ENCODE measurements at places on chromosomes 2 and 18.

GRCh38 chr18:21053127-21053526, 58.5 kb downstream of the ROCK1 start:
- no peak for DNase-seq

- no peak for DNase-seq
Observed at GRCh38 chr2:15278296-15278695, 282.8 kb downstream of the NBAS start.

DNA sequence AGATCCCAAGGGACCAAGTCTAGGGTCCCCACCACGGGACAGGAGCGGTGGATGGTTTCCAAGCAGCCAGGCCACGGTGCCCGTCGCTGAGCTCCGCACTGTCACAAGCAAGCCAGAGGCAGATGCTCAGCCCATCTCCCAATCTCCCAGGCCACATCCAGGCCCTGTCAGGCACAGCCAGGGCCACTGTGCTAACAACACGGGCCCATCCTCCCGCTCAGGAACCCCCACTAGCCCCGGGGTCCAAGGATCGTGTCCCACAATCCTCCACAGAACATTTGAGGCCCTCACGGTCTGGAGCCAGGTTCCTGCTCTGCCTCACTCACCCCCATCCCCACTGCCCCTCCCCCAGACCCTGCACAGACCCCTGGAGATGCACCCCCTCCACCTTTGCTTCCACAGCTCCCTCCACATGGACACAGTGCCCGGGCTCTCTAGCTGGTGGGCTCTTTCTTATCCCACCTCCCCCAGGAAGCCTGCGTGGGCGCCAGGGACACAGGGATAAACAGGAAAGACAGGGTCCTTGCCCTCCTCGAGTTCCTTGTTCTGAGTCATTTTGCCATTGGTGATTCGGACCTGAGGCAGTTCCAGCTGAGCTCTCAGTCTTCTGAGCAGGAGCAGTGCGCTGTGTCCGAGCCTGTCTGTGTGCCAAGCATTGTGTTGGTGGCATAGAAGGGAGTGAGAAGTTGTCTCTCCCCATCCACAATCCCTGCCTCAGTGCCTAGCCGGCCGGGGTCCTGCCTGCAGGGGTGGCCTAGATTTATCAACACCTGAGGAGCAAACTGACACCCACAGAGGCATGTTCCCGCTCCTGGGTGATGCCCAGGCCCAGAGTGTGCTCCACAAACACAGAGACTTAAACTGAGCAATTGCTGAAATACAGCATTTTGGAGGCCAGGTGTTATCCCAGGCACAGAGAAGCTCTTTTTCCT, 7.0 kb downstream of the CROCC2 start:
- DNase-seq: no peak

- no peak for DNase-seq
Observed at GRCh38 chr2:125730921-125731320, 925.0 kb upstream of the GYPC start.

DNA sequence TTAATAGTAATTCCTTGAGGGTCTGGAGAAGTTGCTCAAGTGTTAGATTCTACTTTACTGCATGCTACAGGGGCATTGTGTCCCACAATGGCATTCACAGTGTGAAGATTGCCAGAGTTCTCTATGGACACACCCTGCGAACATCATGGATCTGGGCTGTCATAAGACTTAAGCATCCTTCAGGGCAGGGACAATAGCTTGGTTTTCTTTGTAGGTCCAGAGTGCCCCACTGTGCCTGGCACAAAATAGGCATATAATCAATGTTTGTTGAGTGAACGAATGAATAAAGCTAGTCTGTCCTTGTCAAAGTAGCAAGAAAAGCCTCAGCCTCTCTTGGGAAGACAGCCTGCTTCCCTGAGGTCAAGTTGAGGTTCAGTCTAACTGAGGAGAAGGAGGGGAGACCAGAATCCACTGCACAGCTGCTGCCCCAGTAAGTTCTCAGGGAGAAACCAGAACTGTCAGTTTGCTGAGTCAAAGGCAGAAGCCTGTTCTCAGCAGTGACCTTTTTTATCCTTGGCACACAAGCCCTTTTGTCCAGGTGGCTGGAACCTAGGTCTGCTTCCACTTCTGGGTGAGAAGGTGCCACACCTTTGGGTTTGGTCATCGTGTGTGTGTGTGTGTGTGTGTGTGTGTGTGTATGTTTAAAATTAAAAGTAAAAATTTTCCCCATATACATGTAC, 15.0 kb downstream of the INPP4A start:
- DNase-seq: no peak

DNA sequence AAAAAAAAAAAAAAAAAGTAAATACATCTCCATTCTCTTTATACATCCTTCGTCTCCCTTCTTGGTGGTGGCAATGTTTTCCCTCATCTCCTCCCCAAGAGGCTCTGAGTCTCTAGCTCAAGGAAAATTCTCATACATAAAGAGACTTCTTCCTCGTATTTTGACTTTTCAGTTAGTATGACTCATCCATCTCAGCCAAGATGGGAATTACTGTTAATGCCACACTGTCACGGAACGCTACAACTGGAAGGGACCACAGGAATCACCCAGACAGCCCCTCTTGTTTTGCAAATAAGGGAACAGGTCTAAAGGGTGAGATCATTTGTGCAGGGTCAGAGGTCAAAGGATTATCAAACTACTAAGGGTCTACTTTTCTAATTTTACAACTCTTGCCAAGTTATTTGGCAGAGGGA, 19.5 kb downstream of the NFE2L2 start:
- DNase-seq: peak; percentile 82

DNA sequence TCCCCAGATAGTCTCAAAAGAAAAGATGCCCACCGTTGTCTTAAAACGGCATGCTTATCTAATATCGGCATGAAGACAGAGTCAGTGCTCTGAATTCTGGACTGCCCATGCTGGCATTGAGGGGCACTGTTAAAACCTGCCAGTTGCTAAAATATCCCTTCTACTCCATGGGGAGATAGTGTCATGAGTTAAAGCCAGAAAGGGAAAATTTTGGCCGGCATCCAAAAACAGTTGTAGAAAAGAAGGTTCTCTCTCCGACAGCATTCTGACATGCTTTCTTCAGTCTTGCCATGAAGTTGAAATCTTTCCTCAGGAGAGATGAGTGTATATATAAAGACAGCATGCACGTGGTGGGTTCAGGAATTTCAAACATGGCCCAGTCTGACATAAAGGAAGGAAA, 401.3 kb upstream of the PIK3C3 start:
- DNase-seq: no peak

GRCh38 chr2:150097901-150098531, 389.5 kb downstream of the RND3 start:
- no peak for DNase-seq

GRCh38 chr2:102114290-102114721, 28.2 kb upstream of the IL1R1 start:
- peak; percentile 19 for DNase-seq

GRCh38 chr2:95048825-95049682, 23.5 kb downstream of the MAL start:
- no peak for DNase-seq

DNA sequence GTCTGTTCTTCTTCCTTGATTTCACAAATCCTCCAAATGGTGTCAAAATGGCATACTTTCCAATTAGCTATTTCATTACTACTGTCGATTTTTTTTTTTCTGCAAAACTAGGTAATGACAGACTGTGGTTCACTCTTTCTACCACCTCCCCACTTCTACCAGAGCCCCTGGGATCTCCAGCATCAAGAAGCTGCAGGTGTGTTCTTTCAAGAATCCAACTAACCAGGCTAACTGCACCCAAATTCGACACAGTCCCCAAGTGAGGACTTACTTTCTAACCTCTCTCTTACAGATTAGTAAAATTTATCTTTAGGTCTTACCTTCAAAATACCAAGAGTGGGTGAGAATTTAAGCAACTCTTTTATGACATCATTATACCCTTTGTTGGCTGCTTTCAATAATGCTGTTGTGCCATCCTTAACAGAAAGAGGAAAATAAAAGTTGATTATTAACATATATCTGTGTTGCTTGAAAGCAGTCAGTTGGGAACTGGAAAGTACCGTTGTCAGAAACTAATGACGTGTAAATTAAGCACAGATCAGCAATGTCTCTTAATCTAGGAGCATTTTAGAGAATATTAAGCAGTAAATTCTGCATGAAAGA, 31.2 kb upstream of the NPC1 start:
- DNase-seq: peak; percentile 56

DNA sequence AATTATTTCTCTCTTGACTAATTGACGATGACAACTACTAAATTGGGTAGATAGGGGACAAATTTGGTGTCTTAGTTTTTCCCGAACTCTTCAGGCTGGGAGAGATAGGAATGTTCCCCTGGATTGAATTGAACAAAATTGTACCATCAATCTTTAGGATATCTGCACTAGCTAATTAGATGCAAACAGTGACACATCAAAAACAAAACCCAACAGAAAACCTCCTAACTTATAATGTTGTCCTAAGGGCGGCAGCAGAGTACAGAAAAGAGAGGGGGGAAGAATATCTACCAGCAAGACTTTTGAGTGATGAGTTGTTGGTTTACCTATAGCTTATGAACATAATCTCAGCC, 342.9 kb downstream of the INSIG2 start:
- no peak for DNase-seq

DNA sequence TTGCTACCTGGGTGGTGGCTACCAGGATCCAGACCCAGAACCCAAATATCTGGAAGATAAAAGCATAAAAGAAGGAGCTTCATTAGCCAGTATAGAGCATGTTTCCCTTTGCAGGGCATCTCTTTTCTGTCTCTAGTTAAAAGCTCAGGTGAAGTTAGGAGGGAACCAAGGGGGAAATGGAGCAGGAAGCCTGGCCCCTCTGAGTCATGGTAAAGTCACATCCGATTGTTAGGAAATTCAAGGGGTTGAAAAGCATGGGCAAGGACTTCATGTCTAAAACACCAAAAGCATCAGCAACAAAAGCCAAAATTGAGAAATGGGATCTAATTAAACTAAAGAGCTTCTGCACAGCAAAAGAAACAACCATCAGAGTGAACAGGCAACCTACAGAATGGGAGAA, 126.9 kb downstream of the RPIA start:
- no peak for DNase-seq

DNA sequence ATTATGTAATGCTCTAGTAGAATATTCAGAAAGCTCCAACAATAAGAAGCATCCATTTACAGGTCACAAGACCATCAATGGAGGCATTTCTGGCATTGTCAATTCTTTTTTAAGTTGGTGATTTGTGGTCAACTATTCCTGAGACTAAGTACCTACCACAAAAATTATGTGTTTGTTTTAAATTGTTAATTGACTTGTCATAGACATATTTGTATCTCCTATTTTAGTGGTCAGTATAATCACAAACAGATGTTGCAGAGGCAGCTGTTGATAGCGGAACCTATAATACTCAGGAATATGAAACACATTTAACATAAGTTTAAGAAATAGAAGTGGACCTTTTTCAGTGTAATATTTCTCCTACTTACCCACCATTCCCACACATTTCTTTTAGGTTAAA, 430.1 kb downstream of the CCDC85A start:
- DNase-seq: no peak

DNA sequence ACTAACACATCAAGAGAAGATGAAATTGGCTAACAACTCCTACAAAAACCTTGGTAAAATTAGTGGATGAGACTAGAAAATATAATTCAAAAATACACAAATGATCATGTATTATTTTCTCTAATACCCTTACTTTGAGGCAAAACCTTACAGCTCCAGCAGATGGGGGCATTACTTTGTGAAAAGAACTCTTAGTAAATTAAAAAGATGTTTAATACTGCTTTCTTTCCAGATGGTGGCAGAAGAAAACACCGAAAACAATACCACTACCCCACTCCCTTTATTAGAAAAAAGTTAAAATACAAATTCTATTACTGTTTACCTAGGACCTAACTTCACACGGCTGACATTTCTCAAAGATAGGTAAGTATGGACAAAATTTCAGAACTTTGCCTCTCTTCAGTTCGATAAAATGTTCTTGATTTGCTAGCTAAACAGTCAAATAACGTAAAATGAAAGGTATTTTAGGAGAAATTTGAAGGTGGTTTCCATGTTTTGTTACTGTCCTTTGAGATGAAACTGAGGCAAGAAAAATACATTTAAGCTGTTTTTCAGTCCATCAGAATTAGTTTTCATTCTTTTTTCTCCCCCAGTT, 30.6 kb downstream of the ORC4 start:
- peak; percentile 79 for DNase-seq

- DNase-seq: no peak
Observed at GRCh38 chr2:238900511-238900910, 52.6 kb downstream of the TWIST2 start.

- no peak for DNase-seq
Observed at GRCh38 chr18:77762642-77763041, 513.0 kb downstream of the GALR1 start.

DNA sequence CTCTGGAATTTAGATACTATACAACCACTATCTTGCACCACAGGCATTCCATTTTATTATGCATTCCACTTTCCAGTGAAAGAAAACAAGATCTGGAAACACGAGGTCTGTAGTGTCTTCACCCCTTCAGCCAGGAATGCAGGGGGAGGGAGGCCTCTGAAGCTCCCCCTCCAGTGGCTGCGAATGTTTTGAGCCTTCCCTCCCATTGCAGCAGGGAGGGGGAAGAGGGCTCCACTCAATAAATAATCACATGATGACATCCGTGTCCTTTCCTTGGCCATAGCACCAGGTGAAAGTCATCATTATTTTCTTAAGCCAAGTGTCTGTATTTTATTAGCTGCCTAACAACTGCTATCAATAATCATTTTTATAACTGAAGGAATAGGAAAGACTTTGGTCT, 38.6 kb downstream of the ALPK2 start:
- DNase-seq: peak; percentile 88

GRCh38 chr18:5422626-5423025, 121.2 kb downstream of the EPB41L3 start:
- no peak for DNase-seq

GRCh38 chr2:225937625-225938187, 538.2 kb downstream of the NYAP2 start:
- peak; percentile 15 for DNase-seq

- no peak for DNase-seq
Observed at GRCh38 chr2:180677200-180677599, 303.2 kb upstream of the UBE2E3 start.

GRCh38 chr18:56481751-56482150, 156.6 kb downstream of the TXNL1 start:
- DNase-seq: no peak

- peak; percentile 44 for DNase-seq
Observed at GRCh38 chr2:14944562-14945346, 312.2 kb downstream of the LRATD1 start.

- DNase-seq: no peak
Observed at GRCh38 chr2:108917526-108917925, 71.5 kb downstream of the EDAR start.

DNA sequence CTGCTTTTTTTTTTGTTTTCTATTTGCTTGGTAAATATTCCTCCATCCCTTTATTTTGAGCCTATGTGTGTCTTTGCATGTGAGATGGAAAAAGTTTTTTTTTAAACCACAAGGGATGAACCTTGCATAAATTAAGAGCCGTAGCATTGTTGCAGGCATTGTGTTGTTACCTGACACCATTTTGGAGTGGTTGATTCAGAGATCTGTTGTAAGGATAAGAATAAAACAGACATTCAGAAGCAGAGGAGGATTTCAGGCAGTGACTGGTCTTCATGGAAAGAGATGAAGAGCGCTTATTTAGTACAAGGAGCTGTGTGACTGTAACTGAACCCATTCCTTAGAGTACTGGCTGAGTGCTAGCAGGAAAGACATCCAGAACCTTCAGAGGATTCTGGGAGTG, 101.2 kb downstream of the LTBP1 start:
- no peak for DNase-seq

- no peak for DNase-seq
Observed at GRCh38 chr18:3383381-3383915, 66.5 kb upstream of the TGIF1 start.

- no peak for DNase-seq
Observed at GRCh38 chr2:104896446-104896845, 42.5 kb downstream of the POU3F3 start.
